ENCODE measurements at places on chromosomes 16 and 17.
A peak's percentile ranks its signal among the peaks of the same experiment; 100 is the strongest.

- DNase-seq, result no peak
Measured at GRCh38 chr16:2341456-2342447, 1.2 kb upstream of the ABCA3 start.

GRCh38 chr16:4962716-4963115 is 4.6 kb downstream of the SEC14L5 start:
- DNase-seq, result no peak

- no peak for DNase-seq
Measured at GRCh38 chr17:21218101-21218500, 4.1 kb upstream of the TMEM11 start.

DNA sequence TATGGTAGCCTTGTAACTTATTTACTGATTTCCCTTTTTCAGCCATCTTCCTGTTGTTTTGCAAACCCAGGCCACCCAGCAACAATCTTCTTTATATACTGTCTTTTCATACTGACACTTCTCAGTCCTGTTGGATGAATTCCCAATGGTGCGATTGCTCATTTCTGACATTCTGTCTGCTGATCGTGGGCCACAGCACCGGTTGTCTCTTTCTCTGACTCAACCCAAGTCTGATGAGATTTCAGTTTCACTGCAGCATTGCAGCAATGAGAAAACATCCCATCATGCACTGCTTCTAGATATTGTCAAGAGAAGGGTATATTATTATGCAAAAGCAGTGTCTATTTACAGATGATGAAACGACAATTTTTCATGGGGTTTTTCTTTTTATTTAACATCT is 349.2 kb upstream of the HSBP1 start:
- DNase-seq, result no peak

DNA sequence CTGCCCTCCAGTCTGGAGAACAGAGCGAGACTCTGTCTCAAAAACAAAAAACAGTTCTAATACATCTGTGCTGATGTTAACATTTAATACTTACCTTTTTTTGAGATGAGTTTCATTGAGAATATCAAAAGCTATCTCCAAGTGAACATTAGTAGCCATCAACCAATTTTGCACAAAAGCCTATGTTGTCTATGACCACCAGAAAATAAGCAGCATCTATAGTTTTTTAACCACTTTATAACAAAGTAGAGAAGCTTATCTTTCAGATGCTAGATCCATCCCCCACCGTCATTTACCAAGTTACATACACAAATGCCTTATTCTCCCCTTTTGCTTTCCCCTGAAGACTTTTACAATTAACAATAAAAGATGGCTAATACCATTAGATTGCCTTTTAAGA is 4.1 kb downstream of the SRSF1 start:
- no peak for DNase-seq

DNA sequence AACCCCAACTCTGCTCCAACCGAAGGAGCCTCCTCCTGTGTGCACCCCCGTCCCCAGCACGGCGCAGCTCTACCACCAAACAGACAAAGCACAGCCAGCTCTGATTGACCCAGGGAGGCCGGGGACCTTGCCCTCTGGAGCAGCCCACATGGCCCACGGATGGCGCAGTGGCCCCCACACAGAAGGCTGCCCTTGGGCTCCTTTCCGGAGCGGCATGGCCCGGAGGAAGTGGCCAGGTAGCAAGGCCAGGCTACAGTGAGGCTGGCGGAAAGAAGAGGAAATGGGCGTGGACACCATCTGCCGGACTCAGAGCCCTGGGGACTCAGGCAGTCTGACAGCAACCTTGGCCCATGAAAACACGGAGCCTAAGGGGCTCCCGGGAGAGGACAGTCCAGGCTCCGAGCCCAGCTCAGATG is 19.9 kb upstream of the ZC3H18 start:
- peak; percentile 53 for DNase-seq

GRCh38 chr16:51107742-51108141 is 43.3 kb downstream of the SALL1 start:
- DNase-seq, result no peak

DNA sequence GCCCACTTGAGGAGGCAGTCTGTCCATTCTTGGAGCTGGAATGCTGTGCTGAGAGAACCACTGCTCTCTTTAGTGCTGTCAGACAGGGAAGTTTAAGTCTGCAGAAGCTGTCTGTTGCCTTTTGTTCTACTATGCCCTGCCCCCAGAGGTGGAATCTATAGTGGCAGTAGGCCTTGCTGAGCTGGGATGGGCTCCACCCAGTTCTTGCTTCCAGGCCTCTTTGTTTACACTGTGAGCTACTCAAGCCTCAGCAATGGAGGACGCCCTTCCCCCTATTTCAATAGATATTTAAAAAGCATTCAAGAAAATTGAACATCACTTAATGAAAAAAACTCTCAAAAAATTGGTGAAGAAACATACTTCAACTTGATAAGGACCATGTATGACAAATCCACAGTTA is 313.5 kb downstream of the PHKB start:
- no peak for DNase-seq

GRCh38 chr16:73083271-73083670 is 35.3 kb upstream of the ZFHX3 start:
- DNase-seq, result no peak

GRCh38 chr17:7589204-7589868 is 558 bp downstream of the SOX15 start:
- peak; percentile 92 for DNase-seq

DNA sequence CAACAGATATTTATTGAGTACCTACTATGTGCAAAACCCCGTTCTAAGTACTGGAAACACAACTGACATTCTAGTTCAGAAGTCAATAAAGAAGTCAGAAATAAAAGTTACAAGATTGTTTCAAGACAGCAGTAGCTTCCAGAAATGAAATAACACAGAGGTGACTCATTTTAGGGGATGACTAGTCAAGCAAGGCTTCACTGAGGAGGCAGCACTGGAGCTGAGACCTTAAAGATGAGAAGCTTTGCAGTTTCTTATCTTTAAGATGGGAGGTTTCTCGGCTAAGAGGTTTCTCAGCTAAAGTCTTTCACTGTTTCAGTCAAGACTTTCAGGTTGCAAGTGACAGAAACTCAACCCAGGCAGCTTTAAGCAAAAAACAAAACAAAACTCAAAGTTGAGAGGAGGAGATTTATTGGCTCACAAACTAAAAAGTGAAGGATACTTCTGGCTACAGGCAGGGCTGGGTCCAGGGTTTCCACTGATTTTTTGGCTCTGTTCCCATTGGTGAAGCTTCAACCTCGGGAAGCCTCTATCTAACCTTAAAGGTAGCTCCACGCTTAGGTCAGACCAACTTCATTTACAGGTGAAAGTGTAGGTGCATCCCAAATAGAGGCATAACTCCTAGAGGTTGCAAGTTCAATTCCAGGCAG is 7.4 kb upstream of the MMP2 start:
- no peak for DNase-seq

- peak; percentile 31 for DNase-seq
Measured at GRCh38 chr17:21689604-21690003, 2.7 kb upstream of the KCNJ18 start.

- DNase-seq, result peak; percentile 72
Measured at GRCh38 chr16:57091975-57092785, at the start of gene CPNE2. TSS of gene CPNE2 (plus strand) at chr16:57092583. CDS start at chr16:57110743, 18,160 bp downstream.

DNA sequence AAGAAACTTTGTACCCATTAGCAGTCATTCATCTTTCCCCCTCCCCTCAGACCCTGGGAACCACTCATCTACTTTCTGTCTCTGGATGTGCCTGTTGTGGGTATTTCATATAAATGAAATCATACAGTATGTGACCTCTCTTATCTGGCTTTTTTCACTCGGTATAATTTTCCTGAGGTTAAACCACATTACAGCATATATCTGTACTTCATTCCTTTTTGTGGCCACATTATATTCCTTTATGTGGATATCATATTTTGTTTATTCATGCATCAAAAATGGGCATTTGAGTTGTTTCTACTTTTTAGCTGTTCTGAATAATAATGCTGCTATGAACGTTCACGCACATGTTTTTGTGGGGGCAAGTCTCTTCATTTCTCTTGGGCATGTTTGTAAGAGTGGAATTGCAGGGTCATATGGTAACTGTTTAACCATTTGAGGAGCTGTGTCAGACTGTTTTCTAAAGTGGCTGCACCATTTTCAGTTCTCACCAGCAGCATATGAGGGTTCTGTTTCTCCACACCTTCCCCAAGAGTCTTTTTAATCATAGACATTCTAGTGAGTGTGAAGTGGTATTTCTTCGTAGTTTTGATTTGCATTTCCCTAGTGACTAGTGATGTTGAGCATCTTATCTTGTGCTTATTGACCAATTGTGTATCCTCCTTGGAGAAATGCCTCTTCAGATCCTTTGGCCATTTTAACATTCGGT is 3.8 kb downstream of the SNX29 start:
- no peak for DNase-seq

DNA sequence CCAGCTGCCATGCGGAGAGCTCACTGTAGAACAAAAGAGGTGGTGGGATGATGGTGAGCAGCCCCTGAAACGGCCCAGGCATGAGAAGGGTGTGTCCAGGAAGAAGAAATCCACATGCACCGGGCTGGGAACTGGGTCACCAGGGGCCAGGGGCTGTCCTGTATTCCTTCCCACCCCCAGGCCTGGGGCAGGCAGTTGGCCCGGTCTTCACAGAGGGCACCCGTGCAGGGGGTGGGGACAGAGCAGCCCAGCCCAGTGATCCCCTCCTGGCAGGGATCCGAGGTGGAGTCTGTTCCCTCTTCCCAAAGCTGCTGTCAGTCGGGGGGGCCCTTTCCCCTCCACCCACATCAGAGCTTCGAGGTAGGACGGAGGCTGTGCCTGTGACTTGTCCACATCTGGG is 9.2 kb downstream of the HS3ST6 start:
- no peak for DNase-seq

- DNase-seq, result no peak
Measured at GRCh38 chr16:53515811-53516210, 12.8 kb upstream of the AKTIP start.

DNA sequence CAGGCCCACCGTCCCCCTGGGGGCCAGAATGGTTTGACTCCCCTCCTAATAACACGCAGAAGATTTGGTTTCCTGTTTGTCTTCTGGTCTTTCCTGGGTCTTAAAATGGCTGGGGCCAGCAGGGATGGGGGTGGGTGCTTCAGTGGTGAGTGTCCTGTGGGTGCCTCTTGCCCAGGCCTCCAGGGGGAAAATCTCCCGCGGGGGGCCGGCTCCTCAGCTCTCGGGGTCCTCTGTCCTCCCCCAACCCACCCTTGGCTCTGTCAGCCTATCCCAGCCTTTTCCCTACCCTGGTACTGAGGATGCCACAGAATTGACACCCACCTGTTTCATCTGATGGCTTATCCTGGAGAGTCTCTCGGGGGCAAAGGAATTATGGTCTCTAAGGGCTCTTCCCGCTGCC is 23.8 kb upstream of the SDR42E2 start:
- no peak for DNase-seq

GRCh38 chr16:88903267-88903666 is 36.8 kb upstream of the PABPN1L start:
- no peak for DNase-seq

GRCh38 chr16:57749101-57749692 is 13.6 kb downstream of the KATNB1 start:
- DNase-seq, result no peak

GRCh38 chr17:22454070-22454999 is 762.0 kb downstream of the KCNJ18 start:
- DNase-seq, result no peak

DNA sequence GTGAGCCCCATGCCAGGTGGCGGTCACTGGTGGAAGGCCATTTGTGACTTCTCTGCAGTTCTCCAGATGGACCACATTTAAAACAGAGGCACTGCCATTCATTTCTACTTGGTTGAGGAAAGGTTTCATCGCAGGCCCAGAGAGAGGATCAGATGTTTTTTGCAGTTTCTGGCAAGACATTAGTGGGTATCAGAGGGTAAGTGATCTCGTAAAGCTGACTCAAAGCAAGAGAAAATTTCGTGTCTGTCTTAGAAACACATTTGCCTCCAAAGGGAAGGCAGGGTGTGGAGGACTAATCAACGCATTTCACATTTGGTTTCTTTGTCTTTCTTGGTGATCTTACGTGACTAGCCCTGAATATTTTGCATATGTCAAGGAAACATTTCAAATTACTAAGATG is 81.8 kb downstream of the PRKCB start:
- DNase-seq, result no peak

DNA sequence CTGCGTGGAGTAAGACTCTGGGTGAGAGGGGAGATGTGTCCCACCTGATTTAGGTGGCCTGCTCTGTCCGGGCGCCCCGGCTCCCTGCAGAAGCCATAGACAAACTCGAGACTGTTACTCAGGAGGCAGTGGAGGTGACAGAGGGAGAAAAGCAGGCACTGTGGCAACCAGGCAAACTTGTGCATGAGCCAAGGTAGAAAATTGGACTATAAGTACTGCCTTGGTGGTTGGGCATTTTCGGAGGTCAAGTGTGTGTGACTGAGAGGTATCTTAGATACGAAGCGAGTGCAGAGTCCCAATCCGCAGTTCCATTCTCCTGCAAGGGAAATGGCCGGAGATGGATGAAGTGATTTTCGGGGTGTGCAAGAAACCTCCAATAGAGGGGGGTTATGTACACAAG is 27.1 kb upstream of the SPACA3 start:
- no peak for DNase-seq
